Cardiac fibroblast (primary cell): ENCODE measurements at places on chromosomes 5 and 9.
A peak's percentile ranks its signal among the peaks of the same experiment; 100 is the strongest.

- DNase-seq, result no peak
These were observed 52.1 kb upstream of the EQTN start for GRCh38 chr9:27348785-27349697.

DNA sequence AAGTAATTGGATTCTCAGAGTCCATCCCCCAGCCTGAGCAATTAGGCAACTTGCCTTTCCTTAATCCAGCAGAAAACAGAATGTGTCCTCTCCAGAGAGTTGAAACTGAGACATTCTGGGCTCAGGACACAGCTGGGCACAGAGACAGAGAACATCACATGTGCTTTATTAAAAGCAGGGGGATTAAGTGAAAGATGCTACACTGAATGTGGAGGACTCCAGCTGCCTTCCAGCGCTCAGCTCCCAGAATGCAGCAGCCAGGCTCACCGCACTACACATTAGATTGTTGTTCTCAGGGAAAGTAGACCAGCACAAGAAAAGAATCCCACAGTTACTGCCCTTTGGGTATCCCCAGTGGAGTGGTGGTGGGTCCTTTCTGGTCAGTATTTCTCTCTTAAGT, 141.6 kb upstream of the IL12B start:
- no peak for DNase-seq

DNA sequence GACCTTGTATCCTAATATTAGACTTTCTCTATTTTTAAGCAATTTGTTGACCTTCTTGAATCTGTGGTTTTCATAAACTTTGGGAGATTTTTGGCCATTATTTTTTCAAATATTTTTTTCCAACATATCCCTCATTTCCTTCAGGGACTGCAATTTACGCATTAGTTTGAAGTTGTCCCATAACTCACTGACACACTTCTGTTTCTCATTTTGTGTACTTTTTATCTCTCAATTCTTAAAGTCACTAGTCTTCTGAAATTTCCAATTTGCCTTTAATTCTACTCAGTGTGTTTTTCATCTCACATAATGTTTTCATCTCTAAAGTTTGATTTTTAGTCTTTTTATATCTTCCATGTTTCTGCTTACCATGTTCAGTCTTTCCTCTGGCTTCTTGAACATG, 356.8 kb downstream of the RAB3C start:
- DNase-seq, result no peak

DNA sequence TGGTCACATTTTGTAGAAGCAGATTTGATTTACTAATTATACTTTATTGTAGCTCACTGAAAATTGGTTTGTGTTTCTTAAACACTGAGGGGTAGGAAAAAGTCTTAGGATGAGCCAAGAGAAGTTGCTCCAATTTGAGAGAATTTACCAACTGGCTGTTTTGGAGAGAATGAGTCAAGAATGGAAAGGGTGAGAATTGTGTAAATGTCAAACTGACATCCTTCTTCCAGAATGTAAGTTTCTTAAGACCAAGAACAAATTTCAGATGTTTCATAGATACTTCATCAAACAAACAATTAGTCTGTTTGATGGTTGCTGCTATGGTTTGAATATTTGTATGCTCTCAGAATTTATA, 106.2 kb upstream of the TXNDC8 start:
- peak; percentile 75 for DNase-seq

DNA sequence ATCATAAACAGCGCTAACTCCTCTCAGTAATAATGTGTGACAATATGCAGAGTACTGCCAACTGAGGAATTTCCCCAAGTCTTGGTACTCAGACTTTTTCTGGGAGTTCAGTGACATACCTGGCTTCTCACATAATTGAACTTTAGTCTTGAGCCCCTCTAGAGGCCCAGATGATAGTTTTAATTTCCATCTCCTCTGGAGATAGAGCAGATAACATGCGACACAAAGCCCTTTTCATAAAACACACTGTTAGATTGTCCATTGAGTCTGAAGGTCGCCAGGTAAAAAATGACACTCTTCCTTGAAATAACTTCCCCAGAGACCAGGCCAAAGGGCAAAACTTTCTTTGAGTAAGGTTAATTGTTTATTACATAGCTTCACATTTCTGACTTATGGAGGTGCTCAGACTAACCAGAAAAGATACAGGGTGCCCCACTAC, 476.0 kb downstream of the RASEF start:
- DNase-seq, result no peak

DNA sequence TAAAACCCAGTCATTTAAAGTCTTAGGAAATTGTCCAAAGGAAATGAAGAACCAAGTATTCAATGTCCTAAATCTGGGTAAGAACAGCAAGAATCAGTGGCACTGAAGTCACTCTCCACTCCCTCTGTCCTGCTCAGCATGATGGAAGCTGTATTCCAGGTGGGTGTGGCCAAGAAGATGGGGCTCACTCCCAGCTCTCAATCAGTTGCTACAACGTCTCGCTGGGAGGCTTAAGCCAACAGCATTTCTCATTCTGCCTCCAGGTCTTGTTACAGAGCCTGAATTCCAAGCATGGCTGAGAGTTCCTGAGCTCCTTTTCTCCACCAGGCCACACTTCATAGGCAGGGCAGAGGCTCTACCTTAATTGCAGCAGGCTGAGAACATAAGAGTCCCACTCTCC, 41.2 kb upstream of the TRIO start:
- no peak for DNase-seq

- DNase-seq, result no peak
These were observed 63.1 kb downstream of the CXXC5 start for GRCh38 chr5:139711067-139711905.

GRCh38 chr9:78982849-78983248, 588.9 kb upstream of the TLE4 start:
- peak; percentile 72 for DNase-seq

- no peak for DNase-seq
These were observed 30.0 kb downstream of the GFPT2 start for GRCh38 chr5:180323160-180323559.

DNA sequence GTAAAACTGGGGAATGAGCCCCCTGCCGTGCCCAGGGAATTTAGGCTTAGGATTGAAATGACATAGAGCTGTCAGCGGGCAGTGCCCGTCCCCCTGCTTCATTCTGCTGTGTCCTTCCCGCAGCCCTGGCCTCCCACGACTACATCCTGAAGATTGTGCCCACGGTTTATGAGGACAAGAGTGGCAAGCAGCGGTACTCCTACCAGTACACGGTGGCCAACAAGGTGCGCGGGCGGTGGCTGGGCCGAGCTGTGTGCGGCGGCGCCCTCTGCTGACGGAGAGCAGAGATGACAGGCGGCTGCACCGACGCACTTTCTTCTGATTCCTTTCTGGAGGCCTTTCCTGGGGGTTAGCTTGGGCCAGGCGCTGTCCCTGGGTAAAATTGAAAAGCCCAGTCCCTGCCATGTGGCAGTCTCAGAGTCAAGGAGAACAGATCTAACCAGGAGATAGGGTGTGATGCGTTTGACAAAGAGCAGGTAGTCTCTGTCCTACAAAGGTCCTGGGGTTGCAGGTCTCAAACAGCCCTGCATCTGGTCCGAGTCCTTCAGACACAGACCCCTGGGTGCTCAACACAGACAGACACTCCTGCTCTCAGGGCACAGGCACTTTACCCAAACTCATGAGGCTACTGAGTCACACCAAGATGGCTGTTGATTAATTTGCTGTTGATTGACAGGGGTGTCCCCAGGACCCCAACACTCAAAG, 26.8 kb upstream of the RPL26L1 start:
- DNase-seq, result peak; percentile 75

- no peak for DNase-seq
These were observed 2.3 kb downstream of the TYRP1 start for GRCh38 chr9:12695474-12695873.

- DNase-seq, result no peak
These were observed 126.1 kb upstream of the NFIB start for GRCh38 chr9:14440062-14440461.

DNA sequence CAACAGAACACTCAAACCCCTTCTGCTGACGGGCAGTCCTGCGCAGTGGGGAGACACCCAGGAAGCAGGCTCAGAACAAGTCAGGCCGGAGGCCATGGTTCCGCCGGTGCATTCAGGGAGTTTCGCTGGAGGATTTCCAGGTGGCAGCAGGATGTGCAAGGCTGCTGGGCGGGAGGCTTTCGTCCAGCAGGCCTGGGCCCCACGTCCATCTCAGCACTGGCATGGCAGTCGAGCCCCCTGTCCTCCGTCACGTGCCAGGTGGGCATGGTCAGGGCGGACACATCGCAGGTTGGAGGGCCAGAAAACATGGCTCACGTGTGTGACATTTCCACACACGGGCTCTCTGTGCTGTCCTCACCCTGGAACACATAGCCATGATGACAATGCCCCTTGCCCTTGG, 299.9 kb upstream of the IRX2 start:
- DNase-seq, result no peak

GRCh38 chr5:67268231-67269021, 71.8 kb upstream of the CD180 start:
- peak; percentile 99 for DNase-seq
